ENCODE measurements at places on chromosomes 13 and 19.

- no peak for DNase-seq
These were observed 1.5 kb downstream of the SPATA13 start for GRCh38 chr13:24161980-24162525.

DNA sequence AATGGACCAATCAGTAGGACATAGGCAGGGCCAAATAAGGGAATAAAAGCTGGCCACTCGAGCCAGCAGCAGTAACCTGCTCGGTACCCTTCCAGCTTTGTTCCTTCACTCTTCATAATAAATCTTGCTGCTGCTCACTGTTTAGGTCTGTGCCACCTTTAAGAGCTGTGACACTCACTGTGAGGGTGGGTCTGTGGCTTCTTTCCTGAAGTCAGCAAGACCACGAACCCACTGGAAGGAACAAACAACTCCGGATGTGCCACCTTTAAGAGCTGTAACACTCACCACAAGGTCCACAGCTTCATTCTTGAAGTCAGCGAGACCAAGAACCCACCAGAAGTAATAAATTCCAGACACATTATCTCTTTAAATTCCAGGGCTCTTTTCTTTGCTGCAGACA lies 1922.3 kb upstream of the PCDH20 start:
- DNase-seq: no peak

DNA sequence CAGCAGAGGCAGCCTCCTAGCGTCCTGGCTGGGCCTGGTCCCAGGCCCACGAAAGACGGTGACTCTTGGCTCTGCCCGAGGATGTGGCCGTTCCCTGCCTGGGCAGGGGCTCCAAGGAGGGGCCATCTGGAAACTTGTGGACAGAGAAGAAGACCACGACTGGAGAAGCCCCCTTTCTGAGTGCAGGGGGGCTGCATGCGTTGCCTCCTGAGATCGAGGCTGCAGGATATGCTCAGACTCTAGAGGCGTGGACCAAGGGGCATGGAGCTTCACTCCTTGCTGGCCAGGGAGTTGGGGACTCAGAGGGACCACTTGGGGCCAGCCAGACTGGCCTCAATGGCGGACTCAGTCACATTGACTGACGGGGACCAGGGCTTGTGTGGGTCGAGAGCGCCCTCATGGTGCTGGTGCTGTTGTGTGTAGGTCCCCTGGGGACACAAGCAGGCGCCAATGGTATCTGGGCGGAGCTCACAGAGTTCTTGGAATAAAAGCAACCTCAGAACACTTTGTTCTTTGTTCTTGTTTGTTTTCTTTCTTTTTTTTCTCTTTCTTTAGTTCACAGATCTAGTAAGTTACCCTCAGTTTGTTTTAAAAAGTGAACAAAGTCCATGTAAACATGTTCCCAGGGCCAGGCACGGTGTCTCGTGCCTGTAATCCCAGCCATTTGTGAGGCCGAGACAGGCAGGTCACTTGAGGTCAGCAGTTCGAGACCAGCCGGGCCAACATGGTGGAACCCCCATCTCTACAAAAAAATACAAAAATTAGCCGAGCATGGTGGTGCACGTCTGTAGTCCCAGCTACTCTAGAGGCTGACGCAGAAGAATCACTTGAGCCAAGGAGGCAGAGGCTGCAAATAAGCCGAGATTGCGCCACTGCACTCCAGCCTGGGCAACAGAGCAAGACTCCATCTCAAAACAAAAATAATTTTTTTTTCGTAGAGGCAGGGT lies 10.2 kb downstream of the ANGPTL4 start:
- no peak for DNase-seq

DNA sequence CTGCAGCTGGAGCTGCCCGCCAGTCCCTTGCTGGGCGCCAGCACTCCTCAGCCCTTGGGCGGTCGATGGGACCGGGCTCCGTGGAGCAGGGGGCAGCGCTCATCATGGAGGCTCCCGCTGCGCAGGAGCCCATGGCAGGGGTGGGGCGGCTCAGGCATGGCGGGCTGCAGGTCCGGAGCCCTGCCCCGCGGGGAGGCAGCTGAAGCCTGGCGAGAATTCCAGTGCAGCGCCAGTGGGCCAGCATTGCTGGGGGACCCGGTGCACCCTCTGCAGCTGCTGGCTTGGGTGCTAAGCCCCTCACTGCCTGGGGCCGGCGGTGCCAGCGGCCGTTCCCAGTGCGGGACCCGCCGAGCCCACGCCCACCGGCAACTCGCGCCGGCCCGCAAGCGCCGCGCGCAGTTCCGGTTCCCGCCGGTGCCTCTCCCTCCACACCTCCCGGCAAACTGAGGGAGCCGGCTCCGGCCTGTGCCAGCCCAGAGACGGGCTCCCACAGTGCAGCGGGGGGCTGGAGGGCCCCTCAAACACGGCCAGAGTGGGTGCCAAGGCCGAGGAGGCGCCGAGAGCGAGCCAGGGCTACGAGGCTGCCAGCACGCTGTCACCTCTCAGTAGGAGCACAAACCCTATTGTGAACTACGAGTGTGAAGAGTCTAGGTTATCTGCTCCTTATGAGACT lies 687.1 kb downstream of the PCDH17 start:
- DNase-seq: no peak

DNA sequence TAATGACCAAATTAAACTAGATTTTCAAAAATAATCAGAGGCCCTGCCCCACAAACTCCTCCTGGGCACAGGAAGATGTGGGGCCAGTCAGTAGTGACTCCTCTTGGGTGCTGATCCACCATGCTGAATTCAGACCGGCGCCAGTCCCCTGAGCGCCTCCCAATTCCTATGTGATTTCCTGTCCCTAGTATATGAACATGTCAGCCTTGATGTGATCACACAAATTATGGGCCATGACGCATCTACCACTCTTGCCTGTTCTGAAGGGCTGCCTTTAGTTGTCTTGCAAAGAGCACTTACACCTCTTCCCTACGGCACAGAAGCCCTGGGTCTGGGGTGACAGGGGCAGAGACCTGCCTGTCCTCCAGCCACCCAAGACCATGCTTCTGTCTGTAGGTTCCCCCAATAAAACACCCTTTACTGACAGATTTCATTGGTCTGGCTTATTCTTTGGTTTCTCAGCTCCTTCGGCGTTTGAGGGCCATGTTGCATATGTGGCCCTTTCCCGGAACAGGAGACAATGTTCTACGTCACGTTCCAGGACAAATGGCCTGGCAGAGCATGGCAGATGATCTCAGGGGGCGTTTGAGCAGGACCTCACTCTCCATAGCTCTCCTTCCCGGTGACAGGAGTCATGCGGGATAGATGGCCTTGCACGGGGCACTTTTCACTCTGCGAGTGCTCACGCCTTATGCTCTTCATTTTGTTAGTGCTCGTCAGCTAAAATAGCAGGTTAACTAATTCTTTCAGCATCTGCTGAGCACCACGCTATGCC lies 5.6 kb upstream of the ATP11A start:
- DNase-seq: no peak

DNA sequence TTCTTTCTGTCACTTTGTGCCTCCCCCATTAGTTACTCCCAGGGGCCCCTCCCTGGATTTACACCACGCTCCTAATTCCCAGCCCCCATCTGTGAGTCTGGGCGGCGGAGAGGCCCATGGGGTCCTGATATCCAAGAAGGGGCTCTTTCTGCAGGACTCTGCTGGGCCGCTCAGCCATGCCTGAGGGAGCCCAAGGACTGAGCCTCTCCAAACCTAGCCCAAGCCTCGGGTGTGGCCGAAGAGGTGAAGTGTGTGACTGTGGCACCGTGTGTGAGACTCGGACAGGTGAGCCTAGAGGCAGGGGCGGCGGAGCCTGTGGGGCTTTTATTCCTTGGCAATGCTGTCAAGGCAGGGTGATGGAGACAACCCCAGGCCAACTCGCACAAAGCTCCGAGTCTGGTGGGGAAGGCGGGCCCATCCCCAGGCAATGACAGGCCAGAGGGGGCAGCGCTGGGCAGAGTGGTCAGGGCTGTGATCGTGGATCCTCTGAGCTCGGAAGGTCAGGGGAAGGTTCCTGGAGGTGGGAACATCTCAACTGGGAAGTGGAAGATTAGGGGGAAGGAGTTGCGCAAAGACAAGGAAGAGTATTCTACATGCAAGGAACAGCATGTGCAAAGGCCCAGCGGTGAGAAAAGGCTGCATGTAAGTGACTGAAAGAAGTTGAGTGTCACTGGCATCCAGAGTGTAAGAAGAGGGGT lies 1.6 kb downstream of the PLEKHG2 start:
- no peak for DNase-seq

GRCh38 chr13:90564096-90564495 lies 783.4 kb upstream of the MIR17HG start:
- DNase-seq: no peak

DNA sequence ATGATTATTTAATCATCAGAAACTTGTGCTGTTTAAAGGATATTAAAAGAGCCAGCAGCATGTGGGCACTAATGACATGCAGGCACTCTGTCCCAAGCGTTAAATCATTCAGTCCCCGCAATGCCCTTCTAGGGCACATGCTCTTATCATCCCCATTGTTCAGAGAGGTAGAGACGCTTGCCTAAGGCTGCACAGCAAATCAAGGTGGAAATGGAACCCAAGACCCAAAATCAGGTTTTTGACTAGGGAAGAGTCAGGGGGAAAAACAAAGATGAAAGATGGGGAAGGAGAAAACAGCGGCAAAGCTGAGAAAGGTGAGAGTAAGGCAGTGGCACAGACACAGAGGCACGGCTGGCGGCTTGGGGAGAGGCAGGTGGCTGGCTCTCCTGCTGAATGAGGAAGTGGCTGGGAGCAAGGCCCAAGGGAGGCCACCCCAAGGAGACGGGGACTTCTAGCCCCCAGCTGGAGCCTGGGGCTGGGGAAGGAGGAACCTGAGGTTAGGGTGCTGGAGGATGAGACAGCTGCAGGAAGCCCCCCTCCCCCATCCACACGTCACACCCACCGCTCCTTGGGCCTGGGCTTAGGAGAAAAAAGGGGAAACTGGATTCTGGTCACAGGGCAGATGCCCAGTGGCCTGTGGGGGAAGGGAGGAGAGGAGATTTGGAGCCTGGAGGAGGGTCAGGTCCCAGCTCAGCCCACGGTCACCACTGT lies 1.0 kb upstream of the TYROBP start:
- DNase-seq: peak; percentile 92

Measured in SIG-M5 (cell line).